Activated CD4-positive, alpha-beta T cell treated with anti-CD3 and anti-CD28 coated beads, Interleukin-2, amount 10 ng/mL, durations not matched to agents 24 days and 14 days (primary cell): ENCODE measurements at places on chromosomes 7 and 10. TPM values are rescaled to one million over a fixed set of nuclear protein-coding genes. Genes with fewer than 3 reads are reported as not detected.

ARPC1B gene
- total RNA-seq = 248 and 250 TPM in 2 replicates

DNA sequence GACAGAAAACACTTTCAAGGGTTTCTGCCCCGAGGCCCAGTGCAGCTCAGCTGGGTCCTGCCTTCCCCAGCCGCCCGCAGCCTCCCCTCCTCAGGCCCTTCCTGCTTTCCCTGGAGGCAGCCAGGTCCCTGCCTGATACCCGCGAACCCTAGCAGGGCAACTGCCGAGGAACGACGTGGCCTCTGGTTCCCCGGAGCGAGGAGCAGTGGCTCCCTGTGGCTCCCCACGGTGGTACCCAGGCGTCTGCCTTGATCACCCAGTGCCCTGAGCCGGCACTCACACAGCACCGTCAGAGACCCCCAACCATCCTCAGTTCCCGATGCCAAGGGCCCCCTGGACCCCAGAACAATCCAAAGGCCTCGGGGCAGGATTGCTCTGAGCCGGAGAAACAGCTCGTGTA, 58.3 kb downstream of the CFAP46 start:
- no peaks in the 10 kb centered on the region for H3K4me1 ChIP-seq
- H3K36me3 ChIP-seq = no peaks in the 10 kb centered on the region
- no peaks in the 10 kb centered on the region for H3K27me3 ChIP-seq
- no peak for DNase-seq
- no peak overlapping the region for H3K4me3 ChIP-seq

DNA sequence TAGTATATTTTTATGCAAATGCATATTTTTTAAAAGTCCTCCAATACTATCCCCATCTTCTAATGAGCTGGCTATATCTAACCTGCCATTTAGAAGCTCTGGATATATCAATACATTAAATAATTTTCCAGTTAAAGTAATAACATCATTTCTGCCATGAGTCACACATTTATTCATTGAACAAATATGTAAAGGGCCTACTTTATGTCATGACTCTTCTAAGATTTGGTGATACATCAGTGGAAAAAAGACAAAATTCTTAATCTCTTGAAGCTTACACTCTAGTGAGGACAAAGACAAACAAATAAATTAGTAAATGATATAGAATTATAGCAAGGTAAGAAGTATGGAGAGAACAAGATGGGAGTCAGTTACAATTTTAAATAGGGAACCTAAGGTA, 716.8 kb upstream of the LRRTM3 start:
- DNase-seq = no peak
- no peaks in the 10 kb centered on the region for H3K4me1 ChIP-seq

GRCh38 chr10:93742633-93743349, 14.9 kb upstream of the LGI1 start:
- H3K36me3 ChIP-seq = no peaks in the 10 kb centered on the region
- H3K27ac ChIP-seq = no peak overlapping the region
- H3K4me3 ChIP-seq = no peak overlapping the region
- H3K4me1 ChIP-seq = no peaks in the 10 kb centered on the region
- H3K27me3 ChIP-seq = peaks cover 11% of the 10 kb centered on the region

DNA sequence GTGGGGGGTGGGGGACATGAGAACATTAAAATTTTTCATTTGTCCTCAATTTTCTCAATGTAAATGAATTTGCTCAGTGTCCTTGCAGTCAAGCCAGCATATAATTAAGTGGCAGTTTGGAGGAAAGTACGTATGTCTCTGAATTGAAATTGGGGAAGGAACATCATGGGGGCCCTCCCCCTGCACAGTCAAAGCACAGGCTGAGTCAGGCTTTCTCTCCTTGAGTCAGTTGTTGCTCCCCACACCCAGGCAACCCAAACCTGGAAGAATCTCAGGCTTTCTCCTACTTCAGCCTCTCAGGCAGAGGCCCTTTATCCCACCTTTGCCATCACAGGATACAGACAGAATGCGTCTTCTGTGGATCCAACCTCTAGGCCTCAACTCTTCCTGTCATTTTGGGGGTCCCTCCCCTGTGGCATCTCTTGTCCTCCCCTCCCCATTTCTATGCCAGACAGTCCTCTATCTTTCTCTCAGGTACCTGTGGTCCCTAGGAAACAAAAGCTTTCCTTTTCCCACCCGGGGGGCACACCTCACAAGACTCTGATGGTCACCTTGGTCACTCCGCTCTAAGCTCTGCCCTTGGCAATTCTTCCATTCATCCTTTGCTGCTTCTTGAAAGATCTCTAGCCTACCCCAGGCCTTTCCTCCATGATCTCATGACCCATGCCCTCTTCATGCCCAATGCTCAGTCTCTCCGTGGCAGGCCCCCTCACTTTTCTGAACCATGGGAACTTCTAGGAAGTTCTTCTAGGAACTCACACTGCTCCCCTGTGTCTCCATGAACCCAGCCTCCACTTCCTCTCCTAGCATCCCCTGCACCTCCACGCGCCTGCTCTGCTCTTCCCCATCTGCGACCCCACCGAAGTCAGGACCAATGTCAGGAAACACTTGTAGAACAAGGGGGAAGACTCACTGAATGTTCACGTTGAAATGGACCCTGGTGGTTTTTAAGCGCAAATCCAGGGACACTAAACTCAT, 40.4 kb downstream of the CREB3L2 start:
- no peak overlapping the region for H3K4me3 ChIP-seq
- no peaks in the 10 kb centered on the region for H3K27me3 ChIP-seq
- peaks cover 19% of the 10 kb centered on the region for H3K4me1 ChIP-seq
- peak overlapping the region; percentile 34 for H3K27ac ChIP-seq
- H3K36me3 ChIP-seq = peaks cover 13% of the 10 kb centered on the region

DNA sequence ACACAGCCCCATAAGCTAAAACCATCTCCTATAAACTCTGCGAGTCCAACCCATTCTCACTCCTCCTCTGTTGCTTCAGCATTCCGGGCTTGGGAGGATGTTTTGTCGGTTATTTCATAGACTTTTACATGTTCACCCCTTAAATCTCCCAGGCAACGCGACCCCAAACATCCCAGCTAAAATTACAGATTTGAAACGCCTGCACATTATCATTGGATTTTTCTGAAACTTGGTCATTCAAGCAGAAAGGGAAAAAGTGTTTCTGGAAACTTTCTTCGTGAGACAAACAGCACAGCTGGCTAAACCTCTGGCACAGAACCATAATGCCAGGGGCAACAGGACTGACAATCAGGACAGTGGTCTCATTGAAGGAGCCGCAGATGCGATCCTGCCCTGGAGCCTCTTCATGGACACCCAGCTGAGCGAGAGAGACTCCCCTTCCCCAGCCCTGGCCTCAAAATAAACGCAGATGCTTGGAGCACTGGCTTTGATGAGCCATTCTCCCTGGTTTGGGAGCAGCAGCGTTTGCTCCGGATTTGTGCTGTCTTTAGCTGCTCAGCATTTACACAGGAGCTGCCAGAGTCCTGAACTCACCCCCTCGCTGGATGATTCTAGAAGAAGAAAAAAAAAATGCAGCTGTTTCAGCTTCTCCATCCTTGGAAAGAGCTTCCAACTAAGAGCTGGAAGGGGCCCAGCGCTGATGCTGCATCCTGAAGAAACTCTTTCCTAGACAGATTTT, 30.1 kb downstream of the AFAP1L2 start:
- no peaks in the 10 kb centered on the region for H3K36me3 ChIP-seq
- H3K4me1 ChIP-seq = peaks cover 2% of the 10 kb centered on the region

GRCh38 chr10:129133856-129134255, 333.2 kb upstream of the MGMT start:
- no peak for DNase-seq
- no peaks in the 10 kb centered on the region for H3K4me1 ChIP-seq
- H3K4me3 ChIP-seq = no peak overlapping the region

- H3K36me3 ChIP-seq = no peaks in the 10 kb centered on the region
- H3K4me3 ChIP-seq = no peak overlapping the region
- no peak overlapping the region for H3K27ac ChIP-seq
- H3K27me3 ChIP-seq = no peaks in the 10 kb centered on the region
- no peaks in the 10 kb centered on the region for H3K4me1 ChIP-seq
These were observed 465.3 kb downstream of the REEP3 start for GRCh38 chr10:63986536-63986935.

DNA sequence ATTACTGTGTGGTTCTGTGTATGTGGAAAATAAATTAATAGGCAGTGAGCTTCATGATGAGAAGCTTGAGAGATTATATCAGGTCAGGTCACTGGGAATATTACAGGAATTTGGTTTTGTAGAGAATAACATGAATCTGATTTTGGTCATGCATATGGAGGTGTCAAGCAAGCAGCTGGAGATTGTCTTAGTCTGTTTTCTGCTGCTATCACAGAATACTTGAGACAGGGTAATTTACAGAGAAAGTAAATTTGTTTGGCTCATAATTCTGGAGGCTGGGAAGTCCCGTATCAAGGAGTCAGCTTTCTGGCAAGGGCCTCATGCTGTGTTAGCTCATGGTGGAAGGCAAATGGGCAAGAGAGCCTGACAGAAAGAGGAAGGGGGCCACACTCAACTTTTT, 120.7 kb upstream of the FAM3C start:
- peaks cover 12% of the 10 kb centered on the region for H3K36me3 ChIP-seq
- H3K4me3 ChIP-seq = no peak overlapping the region
- no peaks in the 10 kb centered on the region for H3K27me3 ChIP-seq
- DNase-seq = no peak
- no peak overlapping the region for H3K27ac ChIP-seq
- peaks cover 26% of the 10 kb centered on the region for H3K4me1 ChIP-seq

DNA sequence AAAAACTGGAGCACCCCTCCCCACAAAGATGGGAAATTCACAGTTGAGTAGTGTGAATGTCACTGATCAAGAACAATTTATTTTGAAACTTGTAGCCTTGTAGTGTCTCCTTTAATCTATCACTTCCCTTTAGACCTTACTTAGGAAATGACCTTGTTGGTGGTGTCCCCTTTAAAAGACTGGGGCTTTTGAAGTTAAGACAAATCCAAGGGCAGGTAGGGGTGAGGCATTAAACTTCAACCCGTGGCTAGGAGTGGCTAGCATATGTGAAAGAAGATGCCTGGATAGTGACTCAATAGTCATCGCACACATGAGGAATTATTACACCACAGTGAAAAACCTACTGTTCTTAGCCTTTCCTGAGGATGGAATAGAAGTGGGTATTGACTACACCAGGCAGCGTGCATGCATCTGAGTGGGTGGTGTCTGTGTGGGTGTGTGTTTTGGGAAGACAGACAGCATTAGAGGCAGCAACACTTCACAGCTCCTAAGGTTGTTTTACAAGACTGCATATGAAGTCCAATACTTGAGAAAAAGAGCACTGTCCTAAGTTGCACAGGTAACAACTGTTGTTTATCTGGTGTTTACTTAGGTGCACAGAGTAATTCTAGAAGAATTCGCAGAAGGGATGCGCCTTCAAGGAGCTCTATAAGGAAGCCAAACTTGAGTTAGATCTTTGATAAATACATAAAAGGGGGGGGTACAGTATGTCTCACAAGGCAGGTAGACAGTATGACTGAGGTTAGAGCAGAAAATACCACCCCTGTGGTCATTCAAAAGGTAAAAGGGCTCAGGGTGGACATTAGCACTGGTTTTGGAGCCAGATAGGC, 32.9 kb downstream of the ABLIM1 start:
- H3K27ac ChIP-seq = no peak overlapping the region
- peaks cover 2% of the 10 kb centered on the region for H3K36me3 ChIP-seq
- H3K4me1 ChIP-seq = peaks cover 10% of the 10 kb centered on the region
- H3K27me3 ChIP-seq = peaks cover 23% of the 10 kb centered on the region
- no peak overlapping the region for H3K4me3 ChIP-seq

CTNNA3 gene
- total RNA-seq = not detected in 2 replicates

ERV3-1 gene
- total RNA-seq = 7.4 and 9.5 TPM in 2 replicates

GRCh38 chr7:6652446-6653011, 15.4 kb downstream of the ZNF316 start:
- H3K36me3 ChIP-seq = peaks cover 65% of the 10 kb centered on the region
- no peak overlapping the region for H3K27ac ChIP-seq
- DNase-seq = no peak
- no peaks in the 10 kb centered on the region for H3K27me3 ChIP-seq

FAM25C gene
- not detected in 2 replicates for total RNA-seq

DNA sequence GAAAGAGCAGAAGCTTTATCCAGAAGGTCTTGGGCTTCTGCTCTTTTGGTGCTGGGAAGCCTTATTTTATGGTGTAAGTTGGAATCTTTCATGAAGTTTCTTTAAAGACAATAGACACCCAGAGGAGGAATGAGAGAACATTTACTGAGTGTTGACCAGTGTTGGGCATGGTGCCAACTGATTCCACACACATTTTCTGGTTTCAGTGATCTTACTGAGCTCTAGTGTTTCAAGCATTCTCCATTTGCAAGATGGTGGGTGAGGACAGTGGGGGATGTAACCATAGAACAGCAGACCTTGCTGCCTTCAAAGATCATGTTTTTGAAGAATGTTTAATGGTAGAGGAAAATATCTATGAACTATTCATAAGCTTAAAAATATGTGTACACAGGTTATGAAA, 114.6 kb downstream of the LRMDA start:
- no peak overlapping the region for H3K27ac ChIP-seq
- H3K27me3 ChIP-seq = no peaks in the 10 kb centered on the region
- no peaks in the 10 kb centered on the region for H3K4me1 ChIP-seq
- no peaks in the 10 kb centered on the region for H3K36me3 ChIP-seq

GRCh38 chr7:66929165-66929564, 8.1 kb downstream of the TMEM248 start:
- no peak overlapping the region for H3K27ac ChIP-seq
- H3K27me3 ChIP-seq = no peaks in the 10 kb centered on the region
- peaks cover 33% of the 10 kb centered on the region for H3K4me1 ChIP-seq
- H3K4me3 ChIP-seq = no peak overlapping the region
- no peak for DNase-seq

C10orf143 gene
- 2.5 and 3.0 TPM in 2 replicates for total RNA-seq

HABP2 gene
- total RNA-seq = not detected in 2 replicates

ADAM12 gene
- not detected in 2 replicates for total RNA-seq

CDNF gene
- total RNA-seq = 0.62 and 0.70 TPM in 2 replicates

- peak; percentile 61 for DNase-seq
- no peak overlapping the region for H3K4me3 ChIP-seq
- no peaks in the 10 kb centered on the region for H3K36me3 ChIP-seq
- peak overlapping the region; percentile 57 for H3K27ac ChIP-seq
These were observed 114.2 kb downstream of the EGFR start for GRCh38 chr7:55132890-55133551.

DNA sequence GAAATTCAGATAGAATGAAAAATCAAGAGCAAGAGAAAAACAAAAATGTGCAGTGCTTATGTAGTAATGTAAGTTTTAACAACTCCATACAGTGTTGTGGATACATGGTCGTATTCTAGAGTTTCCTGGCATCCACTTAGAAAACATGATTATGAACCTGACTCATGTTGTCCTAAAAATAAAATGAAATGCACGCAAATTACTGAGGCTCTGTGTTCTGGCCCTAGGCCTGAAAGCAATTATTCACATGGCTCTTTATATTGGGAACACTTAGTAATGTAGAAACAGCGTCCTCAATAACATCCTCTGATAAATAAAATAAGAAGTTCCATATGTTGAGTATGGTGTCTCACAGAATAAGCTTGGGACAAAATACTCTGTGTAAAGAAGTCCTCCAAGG, 200.2 kb upstream of the SEMA3E start:
- no peak overlapping the region for H3K4me3 ChIP-seq
- H3K36me3 ChIP-seq = no peaks in the 10 kb centered on the region
- DNase-seq = no peak
- no peak overlapping the region for H3K27ac ChIP-seq
- H3K27me3 ChIP-seq = no peaks in the 10 kb centered on the region
- no peaks in the 10 kb centered on the region for H3K4me1 ChIP-seq

CFTR gene
- total RNA-seq = not detected in 2 replicates

HBP1 gene
- total RNA-seq = 11.0 and 15.1 TPM in 2 replicates

ADAM22 gene
- total RNA-seq = 1.5 and 1.7 TPM in 2 replicates
